ENCODE measurements at places on chromosomes 1 and 21.
A peak's percentile ranks its signal among the peaks of the same experiment; 100 is the strongest.

GRCh38 chr1:233331676-233332519, 4.4 kb downstream of the MAP3K21 start:
- no peak for DNase-seq

DNA sequence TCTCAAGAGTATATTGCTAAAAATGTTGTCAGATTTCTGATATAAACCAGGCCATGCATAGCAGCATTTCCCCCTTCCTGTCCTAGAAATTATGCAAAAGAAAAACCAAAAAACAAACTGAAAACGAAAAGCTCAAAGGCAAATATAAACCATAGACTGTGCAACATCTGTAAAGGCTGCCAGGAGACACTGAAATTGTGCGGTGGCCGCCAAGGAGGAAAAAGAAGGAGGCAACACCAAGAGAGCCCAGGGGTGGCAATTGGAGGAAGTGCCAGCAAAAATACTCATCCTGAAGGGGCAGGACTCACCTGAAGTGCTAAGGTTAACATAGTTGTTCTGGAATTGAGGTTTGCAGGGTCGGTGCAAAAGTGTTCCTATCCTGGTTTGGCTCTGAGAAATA, 92.0 kb downstream of the RWDD3 start:
- no peak for DNase-seq

GRCh38 chr1:84861516-84861915, 31.5 kb downstream of the LPAR3 start:
- no peak for DNase-seq

DNA sequence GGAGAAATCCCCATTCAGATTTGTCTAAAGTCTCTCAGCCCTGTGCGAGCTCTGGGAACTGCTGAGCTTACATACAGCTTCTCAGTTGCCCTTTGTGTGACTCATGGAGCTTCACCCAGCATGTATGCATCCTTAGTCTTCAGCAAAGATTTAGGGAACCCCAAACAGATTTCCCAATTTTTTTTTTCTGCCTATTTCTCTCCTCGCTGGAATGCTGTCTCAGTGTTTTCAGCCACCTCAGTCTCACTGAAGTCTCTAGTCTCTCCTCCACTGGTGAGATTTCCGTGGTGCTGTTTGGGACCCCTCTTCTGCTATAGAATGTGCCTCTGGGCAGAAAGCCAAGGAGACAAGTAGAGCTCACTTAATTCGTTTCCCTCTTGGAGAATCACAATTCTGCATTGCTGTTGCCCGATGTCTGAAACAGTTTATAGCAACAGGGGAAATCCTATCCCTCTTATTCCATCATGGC, 28.1 kb upstream of the TXLNA start:
- no peak for DNase-seq

GRCh38 chr1:247336390-247336789, 4.7 kb upstream of the ZNF496 start:
- no peak for DNase-seq

DNA sequence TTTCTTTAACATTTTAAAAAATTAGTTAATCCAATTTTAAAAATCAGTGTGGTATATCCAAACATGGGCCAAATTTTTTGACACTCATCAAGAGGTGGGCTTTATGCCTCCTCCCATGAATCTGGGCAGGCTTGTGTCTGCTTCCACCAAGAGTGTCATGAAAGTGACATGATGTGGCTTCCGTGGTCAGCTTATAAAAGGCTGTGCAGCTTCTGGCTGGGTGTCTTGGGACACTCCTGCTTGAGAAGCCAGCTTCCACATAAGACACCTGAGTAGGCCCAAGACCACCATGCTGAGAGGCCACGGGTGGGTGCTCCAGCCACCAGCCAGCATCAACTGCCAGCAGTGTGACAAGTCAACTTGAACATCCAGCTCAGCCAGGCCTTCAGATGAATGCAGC, 74.3 kb upstream of the RUNX3 start:
- DNase-seq, result no peak

- DNase-seq, result no peak
These were observed 11.7 kb downstream of the FAM151A start for GRCh38 chr1:54611621-54612020.

DNA sequence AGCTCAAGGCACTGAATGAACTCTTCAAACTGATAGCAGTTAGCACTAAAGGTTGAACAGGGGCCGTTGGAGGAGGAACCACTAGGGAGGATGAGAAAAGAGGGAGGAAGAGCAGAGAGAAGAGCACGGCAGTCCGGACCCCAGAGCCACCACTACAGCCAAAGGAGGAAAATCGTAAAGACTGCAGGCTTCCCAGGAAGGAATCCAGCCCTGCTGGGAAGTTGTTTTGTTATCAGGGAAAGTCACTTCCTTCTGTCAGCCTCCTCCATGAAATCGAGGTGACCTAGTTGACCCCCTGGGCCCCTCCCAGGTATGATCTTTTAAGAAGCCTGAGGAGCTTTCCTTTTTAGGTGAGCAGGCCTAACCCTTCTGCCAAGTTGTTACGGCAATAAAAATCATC, 88.2 kb downstream of the PBX1 start:
- no peak for DNase-seq

DNA sequence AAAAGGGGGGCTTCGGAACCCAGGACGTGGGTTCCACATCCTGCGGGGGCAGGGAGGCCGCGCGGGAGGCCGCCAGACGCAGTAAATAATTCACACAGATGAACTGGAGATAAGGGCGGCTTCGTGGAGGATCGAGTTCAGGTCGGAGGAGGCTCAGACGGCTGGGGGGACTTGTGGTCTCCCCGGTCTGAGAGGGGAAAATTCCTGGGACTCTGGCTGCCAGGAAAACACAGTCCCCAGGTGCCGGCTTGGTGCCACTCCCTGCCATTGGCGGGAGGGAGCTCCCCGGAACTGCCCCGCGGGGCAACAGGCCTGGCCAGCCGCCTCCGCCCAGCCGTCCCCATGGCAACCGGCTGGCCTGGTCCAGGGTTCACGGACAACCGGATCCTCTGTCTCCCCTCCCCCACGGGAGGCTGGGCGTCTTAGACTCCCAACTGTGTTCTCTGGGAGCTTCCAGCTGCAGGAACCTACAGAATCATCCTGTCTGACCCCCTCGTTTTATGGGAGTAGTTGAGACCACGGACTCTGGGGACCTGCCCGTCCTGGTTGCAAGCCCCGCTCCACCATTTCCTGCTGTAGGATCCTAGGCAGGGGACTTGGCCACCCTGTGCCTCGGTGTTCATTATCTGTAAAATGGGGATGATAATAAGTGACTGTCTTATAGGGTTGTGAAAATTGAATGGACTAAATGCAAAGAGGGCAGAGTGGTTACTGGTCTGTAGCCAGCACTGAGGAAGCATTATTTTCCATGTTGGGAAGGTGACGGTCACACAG, 9.6 kb downstream of the CAMK2N1 start:
- no peak for DNase-seq

GRCh38 chr1:24150234-24151174, 7.6 kb upstream of the IL22RA1 start:
- DNase-seq, result peak; percentile 82

DNA sequence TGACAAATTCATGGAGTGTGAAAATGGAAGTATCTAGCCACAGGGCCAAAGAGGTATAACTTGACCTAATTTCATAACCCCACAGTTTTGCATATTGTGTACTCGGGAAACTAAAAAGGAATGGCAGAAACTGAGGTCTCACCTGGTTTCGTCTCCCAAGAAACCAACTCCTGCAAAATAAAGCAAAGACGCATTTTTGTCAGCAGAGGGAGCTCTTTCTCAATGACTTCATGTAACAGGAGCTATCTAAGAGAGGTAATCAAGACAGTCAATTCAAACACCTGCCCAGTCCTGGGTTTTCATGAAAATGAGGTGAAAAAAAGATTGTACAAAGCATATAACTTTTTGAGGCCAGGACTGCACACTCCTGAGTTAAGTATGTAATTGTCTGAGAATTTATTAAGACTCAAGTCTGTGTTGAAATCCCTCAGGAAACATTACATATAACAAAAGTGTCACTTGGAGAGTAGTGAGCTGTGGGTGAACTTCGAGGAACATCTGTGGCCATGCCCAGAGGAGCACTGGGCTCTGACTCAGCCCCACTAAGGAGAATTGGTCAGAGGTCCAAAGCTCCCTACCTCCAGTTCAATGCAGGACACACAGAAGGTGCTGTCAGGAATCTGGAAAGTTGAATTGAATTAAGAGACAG, 17.6 kb downstream of the FCRL4 start:
- DNase-seq, result no peak

DNA sequence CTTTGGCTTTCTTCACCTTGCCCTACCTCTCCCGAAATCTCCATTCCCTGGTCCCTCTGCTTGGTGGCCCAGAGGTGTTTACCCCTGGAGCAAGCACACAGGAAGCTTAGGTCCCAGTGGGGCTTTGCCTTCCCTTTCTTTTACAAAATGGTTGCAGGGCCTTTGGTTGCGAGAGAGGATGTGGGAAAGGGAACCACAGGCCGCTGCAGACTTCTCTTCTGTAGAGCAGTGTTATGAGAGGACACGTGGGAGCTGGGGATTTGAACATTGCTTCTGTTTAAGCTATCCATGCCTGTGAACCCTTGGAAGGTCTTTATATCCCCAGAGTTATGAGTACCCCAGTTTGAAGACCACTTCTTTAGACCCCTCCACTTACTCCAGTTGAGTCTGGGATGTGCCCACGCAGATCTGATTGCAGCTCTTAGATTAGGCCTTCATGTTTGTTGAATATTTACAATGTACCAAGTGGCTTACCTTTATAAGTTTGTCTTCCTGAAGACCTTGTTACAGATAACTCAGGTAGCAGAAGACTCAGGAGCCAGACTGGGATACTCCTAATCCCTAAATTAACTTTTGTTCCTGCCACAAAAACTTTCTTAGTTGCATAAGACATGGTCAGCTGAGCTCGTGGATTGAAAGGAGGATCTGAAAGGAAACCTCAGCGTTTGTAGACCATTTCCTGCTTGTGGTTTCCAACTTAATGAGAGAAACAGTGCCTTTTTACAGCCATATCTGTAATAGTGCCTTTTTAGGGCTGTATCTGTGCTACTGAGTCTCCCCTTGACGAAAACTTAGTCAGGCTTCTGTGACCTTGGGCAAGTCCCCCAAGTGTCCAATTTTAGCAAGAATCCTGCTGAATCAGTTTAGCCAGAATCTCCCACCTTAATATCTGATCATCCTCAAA, 21.9 kb upstream of the IVNS1ABP start:
- DNase-seq, result no peak

GRCh38 chr1:104761961-104762570, 1012.4 kb downstream of the AMY1C start:
- no peak for DNase-seq

DNA sequence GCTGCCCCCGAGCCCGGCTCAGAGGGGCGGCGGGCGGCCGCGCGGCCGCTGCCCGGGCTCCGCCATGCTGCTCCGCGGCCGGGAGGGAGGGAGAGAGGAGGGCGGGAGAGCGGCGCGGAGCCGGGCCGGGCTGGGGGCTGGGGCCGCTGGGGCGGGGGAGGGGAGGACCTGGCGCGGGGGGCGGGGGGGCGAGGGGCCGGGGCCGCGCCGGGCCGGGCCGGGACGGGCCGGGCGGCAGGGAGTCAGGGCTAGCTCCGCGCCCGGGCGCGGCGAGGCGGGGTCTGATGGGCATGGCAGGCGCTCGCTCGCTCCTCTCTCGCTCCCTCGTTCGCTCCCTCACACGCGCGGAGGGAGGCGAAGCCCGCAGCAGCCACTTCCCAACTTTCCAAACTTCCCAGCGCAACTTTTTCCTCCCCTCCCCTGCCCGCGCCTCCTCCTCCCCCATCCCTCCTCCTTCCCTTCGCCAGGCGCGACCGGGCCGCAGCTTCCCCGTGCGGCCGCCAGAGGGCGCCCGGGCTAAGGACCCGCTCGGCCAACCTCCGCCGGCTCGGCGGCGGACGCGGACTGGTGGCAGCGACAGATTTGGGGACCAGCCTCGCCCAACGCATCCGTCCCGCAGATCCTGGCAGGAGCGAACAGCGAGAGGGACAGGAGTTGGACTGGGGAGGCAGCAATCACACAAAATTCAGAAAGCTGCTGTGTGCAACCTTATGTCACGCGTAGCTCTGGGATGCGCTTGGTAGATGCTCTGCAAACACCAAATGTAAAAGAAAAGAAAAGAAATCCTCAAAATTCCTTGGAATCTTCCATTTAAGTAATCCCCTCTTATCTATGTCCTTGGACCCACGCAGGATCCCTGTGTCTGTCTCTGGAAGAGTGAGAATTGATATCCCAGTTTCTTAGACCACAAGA, at the start of gene TRABD2B:
TRABD2B (minus strand) TSS at position 97 of the 912 bp plus-strand sequence.
- DNase-seq, result peak; percentile 11

- no peak for DNase-seq
These were observed 237.0 kb downstream of the PTPRU start for GRCh38 chr1:29473161-29473855.

GRCh38 chr1:98669355-98670296, 8.1 kb downstream of the SNX7 start:
- DNase-seq, result no peak

Data from stimulated activated CD8-positive, alpha-beta memory T cell treated with anti-CD3 and anti-CD28 coated beads, Interleukin-4, amount 100 ng/mL, for 4 hours (primary cell).